Aorta (tissue), 5 donors: ENCODE measurements at places on chromosomes 16 and 17. TPM values are rescaled to one million over a fixed set of nuclear protein-coding genes. Genes with fewer than 3 reads are reported as not detected.

DNA sequence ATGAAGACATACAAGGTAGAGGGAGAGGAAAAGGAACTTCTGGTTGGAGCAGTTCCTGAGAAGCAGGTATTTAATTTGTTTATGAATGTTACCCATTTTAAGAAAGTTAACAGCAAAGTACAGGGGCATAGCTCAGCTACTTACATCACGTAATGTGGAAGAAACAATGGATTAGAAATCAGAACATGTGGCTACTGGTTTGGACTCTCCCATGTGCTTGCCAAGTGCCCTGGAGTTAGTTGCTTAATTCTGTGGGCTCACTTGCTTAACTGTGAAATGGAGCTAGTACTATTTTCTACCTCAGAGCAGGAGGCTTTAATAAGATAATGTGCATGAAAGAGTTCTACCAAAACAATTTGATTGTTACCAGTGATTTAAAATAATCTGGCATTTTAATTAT is 27.3 kb downstream of the RSPRY1 start:
- H3K27me3 ChIP-seq = no peaks in the 10 kb centered on the region
- H3K36me3 ChIP-seq = peaks cover 5% of the 10 kb centered on the region
- H3K27ac ChIP-seq = no peak overlapping the region
- H3K4me3 ChIP-seq = no peak overlapping the region
- no peak for DNase-seq
- H3K4me1 ChIP-seq = no peaks in the 10 kb centered on the region

YBX2 gene
- total RNA-seq = 0.60 TPM

FOXN1 gene
- total RNA-seq = not detected

KRTAP1-1 gene
- not detected for total RNA-seq

- no peak within 1 kb of the TSS for H3K27ac ChIP-seq
- no peaks in the 10 kb centered on the region for H3K4me1 ChIP-seq
- H3K4me3 ChIP-seq = peak within 1 kb of the TSS; percentile 14
Measured at GRCh38 chr16:23182679-23183542, at the start of gene SCNN1G. Gene SCNN1G (plus strand): TSS chr16:23182745. CDS start chr16:23186272, 3,527 bp downstream.

DNA sequence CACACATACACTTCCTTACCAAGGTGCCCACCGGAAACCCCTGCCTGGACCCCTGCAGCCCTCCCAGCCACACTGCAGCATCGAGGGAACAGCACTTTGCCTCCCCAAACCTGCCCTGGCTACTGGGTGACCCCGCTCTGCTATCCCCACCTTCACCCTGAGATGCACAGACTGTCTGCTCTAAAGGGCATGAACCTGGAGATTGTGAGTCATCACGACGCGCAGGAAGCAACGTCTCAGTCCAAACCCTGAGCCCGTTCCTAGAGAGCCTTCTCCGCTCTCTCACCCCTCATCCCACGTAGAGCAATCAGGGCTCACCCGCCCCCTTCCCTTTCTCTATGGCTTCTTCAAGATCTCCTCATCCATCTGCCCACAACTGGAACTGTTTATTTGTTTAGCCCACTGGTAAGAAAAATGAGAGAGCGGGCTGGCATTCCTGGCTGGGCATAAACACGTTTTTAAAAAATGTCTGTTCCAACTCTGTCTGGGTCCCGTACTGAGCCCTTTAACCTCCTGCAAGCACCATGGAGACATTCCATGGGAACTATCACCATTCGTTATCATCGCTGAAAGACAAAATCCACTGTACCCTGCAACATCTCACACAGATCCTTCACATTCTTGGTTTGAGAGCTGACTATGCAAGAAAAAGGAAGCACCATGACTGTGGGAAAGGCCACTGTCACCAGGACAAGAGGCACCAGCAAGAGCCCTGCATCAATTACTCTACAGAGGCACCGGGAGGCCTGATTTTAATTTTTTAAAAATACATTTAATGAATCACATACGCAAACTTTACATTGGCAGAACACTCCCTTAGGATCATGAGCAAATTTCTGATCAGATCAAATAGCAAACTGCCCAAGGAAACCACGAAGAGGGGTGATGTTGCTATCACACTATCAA is 28.2 kb downstream of the ZFHX3 start:
- peaks cover 4% of the 10 kb centered on the region for H3K4me1 ChIP-seq
- DNase-seq = no peak
- H3K27ac ChIP-seq = peak overlapping the region; percentile 15
- no peaks in the 10 kb centered on the region for H3K27me3 ChIP-seq

GRCh38 chr17:20920815-20921199 is 122.0 kb downstream of the USP22 start:
- no peak overlapping the region for H3K4me3 ChIP-seq
- H3K27me3 ChIP-seq = no peaks in the 10 kb centered on the region
- H3K4me1 ChIP-seq = no peaks in the 10 kb centered on the region
- no peaks in the 10 kb centered on the region for H3K36me3 ChIP-seq
- no peak overlapping the region for H3K27ac ChIP-seq
- no peak for DNase-seq

DNA sequence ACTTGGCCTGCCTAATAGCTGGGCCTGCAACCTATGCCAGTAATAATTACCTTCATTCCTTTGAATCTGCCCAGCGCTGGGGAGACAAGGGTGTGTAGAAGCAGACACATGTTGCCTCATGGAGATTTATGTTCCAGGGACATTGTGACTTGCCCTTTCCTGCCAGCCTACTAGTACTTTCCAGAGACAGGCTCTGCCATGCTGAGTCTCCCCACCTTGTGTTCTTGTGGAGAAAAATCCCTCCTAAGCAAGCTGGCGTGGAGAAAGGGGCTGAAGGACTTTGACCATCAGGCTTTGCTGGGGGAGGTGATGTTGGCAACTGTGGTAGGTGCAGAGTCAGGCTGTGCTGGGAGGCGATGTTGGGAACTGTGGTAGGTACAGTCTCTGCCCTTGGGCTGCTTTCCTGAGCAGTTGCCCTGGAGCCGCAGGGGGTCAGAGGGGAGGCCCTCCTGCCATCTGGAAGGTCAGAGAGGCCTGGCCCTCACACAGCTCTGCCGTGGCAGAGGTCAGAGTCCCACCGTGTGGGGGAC is 4.0 kb downstream of the KSR1 start:
- no peaks in the 10 kb centered on the region for H3K36me3 ChIP-seq
- H3K4me3 ChIP-seq = no peak overlapping the region
- no peak overlapping the region for H3K27ac ChIP-seq
- no peak for DNase-seq

DNA sequence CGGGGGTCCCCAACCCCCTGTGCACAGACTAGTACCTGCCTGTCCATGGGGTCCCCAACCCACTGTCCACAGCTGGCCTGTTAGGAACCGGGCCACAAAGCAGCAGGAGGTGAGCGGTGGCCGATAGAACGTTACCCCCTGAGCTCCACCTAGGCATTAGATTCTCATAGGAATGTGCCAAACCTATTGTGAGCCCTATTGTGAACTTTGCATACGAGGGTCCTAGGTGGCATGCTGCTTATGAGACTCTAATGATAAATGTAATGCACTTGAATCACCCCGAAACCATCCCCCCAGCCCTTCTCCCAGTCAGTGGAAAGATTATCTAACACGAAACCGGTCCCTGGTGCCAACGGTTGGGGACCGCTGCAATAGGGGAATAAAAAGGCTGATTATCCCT is 1.5 kb downstream of the REXO5 start:
- no peaks in the 10 kb centered on the region for H3K36me3 ChIP-seq
- DNase-seq = no peak
- no peak overlapping the region for H3K4me3 ChIP-seq
- H3K4me1 ChIP-seq = no peaks in the 10 kb centered on the region
- no peaks in the 10 kb centered on the region for H3K27me3 ChIP-seq

- DNase-seq = peak; percentile 92
- H3K4me1 ChIP-seq = no peaks in the 10 kb centered on the region
- H3K27me3 ChIP-seq = no peaks in the 10 kb centered on the region
- no peaks in the 10 kb centered on the region for H3K36me3 ChIP-seq
- no peak overlapping the region for H3K27ac ChIP-seq
Measured at GRCh38 chr17:75113798-75114551, 4.2 kb downstream of the ARMC7 start.

DNA sequence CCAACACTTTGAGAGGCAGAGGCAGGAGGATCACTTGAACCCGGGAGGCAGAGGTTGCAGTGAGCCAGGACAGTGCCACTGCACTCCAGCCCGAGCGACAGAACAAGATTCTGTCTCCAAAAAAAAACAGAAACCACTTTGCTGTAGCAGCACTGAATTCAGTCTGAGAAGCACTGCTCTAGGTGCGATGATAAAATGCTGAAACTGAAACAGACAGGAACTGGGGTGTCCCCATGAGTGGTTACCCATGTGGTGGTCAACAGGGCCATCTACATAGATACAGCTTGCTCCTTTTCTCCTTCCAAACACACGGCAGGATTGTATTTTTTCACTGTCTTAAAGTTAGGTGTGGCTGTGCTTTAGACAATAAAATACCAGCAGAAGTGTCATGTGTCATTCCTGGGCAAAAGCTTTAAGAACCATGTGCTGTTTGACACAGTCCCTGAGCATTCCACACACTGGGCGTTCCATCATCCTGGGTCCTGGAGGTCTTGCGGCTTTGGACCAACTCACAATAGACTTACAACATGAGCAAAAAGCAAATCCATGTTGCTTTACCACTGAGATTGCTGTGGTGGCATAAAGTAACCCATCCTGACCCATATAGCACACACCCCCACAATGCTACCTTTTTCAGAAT is 11.5 kb downstream of the GAS7 start:
- peak; percentile 23 for DNase-seq
- H3K36me3 ChIP-seq = no peaks in the 10 kb centered on the region
- no peaks in the 10 kb centered on the region for H3K27me3 ChIP-seq
- no peak overlapping the region for H3K27ac ChIP-seq
- H3K4me3 ChIP-seq = no peak overlapping the region

TBKBP1 gene
- 20.2 TPM for total RNA-seq

DNA sequence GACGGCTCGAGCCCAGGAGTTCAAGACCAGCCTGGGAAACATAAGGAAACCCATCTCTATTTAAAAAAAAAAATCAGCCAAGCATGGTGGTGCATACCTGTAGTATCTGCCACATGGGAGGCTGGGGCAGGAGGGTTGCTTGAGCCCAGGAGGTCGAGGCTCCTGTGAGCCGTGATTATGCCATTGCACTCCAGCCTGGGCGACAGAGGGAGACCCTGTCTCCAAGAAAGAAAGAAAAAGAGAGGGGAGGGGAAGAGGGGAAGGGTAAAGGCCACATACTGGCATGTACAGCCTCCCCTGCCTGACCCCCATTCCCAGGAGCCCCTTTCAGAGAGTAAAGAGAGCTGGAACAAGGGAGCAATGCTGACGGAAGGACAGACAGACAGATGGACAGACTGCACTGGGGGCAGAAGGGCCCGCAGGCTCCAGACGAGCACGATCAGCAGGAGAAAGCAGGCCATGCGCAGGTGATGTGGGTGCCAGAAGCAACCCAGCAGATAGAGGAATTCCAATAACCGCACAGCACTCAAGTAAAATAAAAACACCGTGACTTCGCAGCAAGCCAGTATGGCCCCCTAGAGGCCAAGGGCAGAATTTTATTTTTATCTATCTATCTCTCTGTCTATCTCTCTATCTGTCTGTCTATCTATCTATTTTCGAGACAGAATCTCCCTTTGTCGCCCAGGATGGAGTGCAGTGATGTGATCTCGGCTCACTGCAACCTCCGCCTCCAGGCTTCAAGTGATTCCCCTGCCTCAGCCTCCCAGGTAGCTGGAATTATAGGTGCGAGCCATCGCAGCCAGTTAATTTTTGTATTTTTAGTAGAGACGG is 27.1 kb upstream of the SNN start:
- H3K27ac ChIP-seq = peak overlapping the region; percentile 46
- no peaks in the 10 kb centered on the region for H3K4me1 ChIP-seq
- no peak overlapping the region for H3K4me3 ChIP-seq
- no peaks in the 10 kb centered on the region for H3K36me3 ChIP-seq

DNA sequence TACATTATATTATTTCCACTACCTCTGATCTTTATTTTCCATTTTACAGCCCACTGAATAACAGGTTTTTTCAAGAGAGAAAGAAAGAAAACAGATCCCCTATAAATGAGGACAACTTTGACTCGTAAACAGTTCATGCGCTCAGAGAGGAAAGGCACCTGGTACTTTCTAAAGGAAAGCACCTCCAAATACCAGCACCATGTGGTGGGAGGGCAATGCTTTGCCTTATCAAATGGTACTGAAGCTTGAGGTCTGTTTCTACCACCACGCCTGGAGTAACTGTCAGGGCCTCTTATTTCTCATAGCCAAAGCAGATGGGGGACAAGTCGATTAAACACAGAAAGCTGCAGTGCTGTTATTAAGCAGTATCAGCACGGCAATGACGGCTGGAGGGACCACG is 510.3 kb upstream of the ZFHX3 start:
- H3K27ac ChIP-seq = no peak overlapping the region
- H3K4me3 ChIP-seq = no peak overlapping the region
- H3K27me3 ChIP-seq = no peaks in the 10 kb centered on the region
- H3K4me1 ChIP-seq = no peaks in the 10 kb centered on the region
- no peaks in the 10 kb centered on the region for H3K36me3 ChIP-seq

OXLD1 gene
- 20.0 TPM for total RNA-seq

DNA sequence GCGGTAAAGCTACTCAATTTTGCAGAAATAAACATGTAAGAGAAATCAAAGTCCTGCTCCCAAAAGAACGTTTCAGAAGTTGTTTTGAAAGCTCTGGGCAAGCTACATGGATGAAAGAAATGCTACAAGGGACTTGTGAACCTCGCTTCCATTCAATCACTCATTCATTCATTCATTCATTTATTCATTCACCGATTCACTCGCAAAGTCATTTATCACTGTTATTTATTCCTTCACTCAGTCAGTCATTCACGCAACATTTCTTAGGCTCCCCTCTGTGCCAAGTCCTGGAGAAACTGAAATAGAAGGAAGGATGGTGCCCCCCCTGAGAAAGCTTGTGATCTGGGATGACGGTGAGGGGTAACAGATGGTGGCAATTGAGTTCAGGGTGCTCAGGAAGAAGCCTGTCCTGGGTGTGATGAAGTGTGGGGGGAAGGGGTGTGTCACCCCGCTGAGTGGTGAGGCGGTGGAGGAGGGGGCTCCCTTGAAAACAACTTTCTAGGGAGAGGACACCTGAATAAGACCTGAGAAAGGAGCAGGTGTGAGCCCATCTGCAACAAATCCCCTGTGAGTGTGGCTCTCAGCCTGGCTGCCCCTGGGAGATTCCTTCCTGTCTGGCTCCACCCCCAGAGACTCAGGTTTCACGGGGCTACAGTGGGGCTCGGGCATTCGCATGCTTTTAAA is 36.3 kb upstream of the PRSS54 start:
- DNase-seq = no peak
- H3K27ac ChIP-seq = no peak overlapping the region

GP1BA gene
- 0.19 TPM for total RNA-seq

- DNase-seq = no peak
- no peaks in the 10 kb centered on the region for H3K36me3 ChIP-seq
- H3K27me3 ChIP-seq = no peaks in the 10 kb centered on the region
- H3K27ac ChIP-seq = no peak within 1 kb of the TSS
- peak within 1 kb of the TSS; percentile 8 for H3K4me3 ChIP-seq
Measured at GRCh38 chr16:1152651-1153259, at the start of gene CACNA1H. Gene CACNA1H (plus strand): TSS chr16:1153106. CDS start chr16:1153738, 632 bp downstream.

- DNase-seq = no peak
- peak overlapping the region; percentile 58 for H3K27ac ChIP-seq
- H3K4me3 ChIP-seq = no peak overlapping the region
Measured at GRCh38 chr17:43367737-43368242, 31.0 kb upstream of the ARL4D start.
